Anterior cingulate cortex (tissue), 58 donors: ENCODE measurements at places on chromosomes 13 and 19.

DNA sequence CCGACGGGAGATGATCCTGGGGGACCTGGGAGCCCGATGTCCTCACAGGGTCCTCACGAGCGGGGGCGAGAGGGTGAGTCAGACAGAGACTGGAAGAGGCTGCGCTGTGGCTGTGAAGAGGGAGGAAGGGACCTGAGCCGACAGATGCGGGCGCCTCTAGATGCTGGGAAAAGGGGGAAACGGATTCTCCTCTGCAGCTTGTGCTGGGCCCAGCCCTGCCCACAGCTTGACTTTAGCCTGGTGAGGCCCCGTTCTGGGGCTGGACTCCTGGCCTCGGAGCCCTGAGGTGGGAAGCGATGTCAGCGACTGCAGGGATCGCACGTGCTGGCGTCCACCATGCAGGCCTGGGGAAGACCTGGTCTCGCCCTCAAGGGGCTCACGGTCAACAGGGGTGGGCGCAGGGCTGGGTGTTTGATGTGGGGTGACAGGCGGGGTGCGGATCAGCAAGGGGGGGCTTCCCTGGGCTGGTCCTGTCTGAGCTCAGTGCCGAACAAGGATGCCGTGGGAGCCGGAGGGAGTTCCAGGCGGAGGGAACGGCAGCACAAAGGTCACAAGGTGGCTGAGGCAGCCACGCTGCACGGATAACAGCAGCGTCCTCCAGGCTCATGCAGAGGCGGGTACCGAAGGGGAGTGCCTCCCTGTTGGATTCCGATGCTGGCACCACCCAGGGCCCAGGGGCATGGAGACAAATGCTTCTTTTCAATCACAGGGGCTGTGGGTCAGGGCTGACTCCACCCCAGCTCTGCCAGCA is 31.8 kb downstream of the PIP5K1C start:
- DNase-seq: no peak

DNA sequence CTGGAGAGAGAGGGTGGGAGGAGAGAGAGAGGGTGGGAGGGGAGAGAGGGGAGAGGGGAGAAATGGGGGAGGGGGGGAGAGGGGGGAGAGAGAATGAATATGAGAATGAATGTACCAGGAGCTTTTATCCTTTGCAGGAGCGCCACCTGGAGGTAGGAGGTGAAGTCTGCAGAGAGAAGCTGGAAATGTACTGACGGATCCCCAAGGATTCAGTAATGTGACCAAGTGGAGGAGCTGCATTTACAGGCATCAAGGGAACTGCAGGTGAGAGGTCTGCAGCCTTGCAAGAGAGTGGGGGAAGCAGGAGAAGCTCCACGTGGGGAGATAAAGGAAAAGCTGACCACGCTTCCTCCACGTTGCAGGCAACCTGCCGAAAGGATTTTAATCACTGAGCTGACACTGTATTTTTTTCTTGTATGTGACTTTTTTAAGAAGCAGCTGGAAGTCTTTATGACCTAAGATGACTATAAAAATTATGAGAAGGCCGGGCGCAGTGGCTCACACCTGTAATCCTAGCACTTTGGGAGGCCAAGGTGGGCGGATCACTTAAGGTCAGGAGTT is 33.7 kb downstream of the VSTM1 start:
- peak; percentile 14 for DNase-seq

DNA sequence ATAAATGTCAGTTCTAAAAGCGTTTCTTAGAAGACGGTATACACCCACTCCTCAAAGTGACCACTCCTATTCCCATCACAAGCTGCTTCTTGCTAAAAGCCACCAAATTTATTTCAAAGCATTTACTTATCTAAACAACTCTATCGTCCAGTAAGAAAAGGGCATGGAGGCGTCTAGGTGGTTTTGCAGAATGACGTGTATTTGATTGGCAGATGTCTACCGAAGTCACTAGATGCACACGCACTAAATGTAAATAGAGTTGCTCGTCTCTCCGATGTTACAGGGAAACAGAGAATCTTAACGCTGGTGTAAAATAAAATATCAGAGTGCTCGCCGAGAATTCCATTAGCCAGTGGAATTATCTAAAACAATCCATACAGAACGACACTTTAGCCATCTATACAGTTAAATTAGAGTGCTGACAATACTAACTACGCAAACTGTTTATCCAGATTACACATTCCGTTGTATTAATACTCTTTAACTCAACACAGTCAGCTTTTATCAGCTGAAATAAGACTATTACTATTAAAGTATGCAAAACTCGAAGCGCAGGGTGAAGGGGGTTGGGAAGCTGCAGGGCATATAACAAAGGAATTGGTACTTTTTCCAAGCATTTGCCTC is 1.9 kb downstream of the KLF12 start:
- DNase-seq: no peak

DNA sequence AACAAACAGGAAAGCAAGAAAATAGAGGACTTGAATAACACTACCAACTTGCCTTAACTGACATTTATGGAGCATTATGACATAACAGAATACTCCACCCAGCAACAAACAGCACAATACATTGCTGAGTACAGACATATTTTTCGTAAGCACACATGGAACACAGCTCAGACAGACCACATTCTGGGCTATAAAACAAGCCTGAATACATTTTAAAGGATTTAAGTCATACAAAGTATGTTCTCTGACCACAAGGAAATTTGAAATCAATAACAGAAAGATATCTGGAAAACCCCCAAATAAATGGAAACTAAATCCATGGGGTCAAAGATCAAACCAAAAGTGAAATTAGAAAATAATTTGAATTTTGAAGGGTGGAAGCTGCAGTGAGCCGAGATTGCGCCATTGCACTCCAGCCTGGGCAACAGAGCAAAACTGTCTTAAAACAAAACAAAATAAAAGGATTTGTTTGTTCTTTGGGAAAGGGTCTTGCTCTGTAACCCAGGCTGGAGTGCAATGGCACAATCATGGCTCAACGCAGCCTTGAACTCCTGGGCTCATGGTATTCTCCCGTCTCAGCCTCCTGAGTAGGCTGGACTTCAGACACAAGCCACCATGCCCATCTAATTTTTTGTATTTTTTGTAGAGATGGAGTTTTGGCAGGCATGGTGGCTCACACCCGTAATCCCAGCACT is 5.6 kb downstream of the ZDHHC20 start:
- no peak for DNase-seq

DNA sequence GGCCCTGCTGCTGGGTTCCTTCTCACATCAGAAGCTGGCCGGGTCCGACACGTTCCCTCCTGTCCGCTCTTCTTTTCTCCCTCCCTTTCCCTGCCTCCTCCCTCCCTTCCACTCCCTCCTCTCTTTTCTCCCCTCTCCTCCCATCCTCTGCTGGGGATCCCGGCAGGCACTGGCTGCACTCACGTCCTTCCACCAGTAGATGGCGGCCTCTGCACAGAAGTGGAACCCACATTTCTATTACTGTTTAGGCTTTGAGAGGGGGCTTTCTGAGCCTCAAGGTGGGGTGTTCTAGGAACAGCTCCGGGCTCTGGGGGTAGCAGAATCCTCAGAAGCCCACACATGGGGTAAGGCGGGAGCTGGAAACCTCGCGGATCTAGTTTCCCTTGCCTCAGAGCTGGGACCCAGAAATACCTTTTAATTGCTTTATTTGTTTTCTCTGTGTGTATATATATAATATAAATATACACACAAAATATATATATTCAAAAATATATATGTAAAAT is 294.2 kb downstream of the ZNF536 start:
- DNase-seq: peak; percentile 65

DNA sequence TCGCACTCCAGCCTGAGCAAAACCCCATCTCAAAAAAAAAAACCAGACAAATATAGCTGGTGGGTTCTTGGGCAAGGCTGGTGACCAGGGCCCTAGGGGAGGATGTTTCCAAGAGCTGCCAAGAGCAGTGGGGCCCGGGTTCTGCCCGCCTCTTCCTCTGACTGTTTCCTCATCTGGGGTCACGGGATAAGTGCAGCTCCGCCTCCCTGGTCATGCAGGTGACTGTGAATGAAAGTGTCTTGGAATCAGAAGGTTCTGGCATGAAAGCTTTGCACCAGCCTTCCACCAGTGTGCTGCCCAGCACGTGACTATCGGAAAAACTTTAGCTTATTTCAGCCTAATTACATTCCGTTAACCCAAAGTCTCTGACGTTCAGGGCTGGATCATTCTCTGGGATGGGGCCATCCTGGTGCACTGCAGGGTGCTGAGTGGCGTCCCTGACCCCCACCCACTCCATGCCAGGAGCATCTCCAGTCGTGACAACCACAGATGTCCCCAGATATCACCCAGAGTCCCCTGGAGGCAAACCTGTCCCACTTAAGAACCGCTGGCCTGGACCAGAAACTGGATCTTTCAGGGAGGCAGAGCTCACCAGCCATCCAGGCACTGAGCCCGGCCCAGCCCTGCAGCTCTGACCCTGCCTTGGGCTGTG is 85.6 kb downstream of the GNG7 start:
- no peak for DNase-seq
